Foreskin keratinocyte (primary cell): ENCODE measurements at places on chromosomes 1 and 21. TPM values are rescaled to one million over a fixed set of nuclear protein-coding genes. Genes with fewer than 3 reads are reported as not detected.

Gene SMCP
- total RNA-seq, result not detected in 2 replicates

Gene VWA1
- total RNA-seq, result 15.0 and 17.5 TPM in 2 replicates

Gene OR2T33
- total RNA-seq, result not detected in 2 replicates

Gene SPRR5
- 0.24 and 0.32 TPM in 2 replicates for total RNA-seq

Gene TMIGD3
- not detected in 2 replicates for total RNA-seq

Gene CACNA1E
- total RNA-seq, result not detected in 2 replicates

Gene EXTL2
- total RNA-seq, result 13.5 and 15.9 TPM in 2 replicates

Gene MX2
- total RNA-seq, result 16.7 and 43.2 TPM in 2 replicates

Gene KTI12
- total RNA-seq, result 11.9 and 12.0 TPM in 2 replicates

Gene ALPL
- 1.2 TPM in 1 of 2 replicates, not detected in the other for total RNA-seq

Gene CLEC20A
- not detected in 2 replicates for total RNA-seq

Gene OR14K1
- total RNA-seq, result not detected in 2 replicates

Gene UBE2U
- not detected in 2 replicates for total RNA-seq

Gene KRTAP10-1
- total RNA-seq, result not detected in 2 replicates

Gene ALX3
- not detected in 2 replicates for total RNA-seq

Gene ZNF691
- total RNA-seq, result 5.9 and 6.3 TPM in 2 replicates

Gene FNDC10
- total RNA-seq, result 7.1 and 7.2 TPM in 2 replicates

Gene SPOCD1
- 3.2 and 4.8 TPM in 2 replicates for total RNA-seq

Gene KRTAP6-3
- total RNA-seq, result not detected in 2 replicates

Gene SPATA17
- total RNA-seq, result 0.37 and 0.78 TPM in 2 replicates

Gene CD5L
- total RNA-seq, result not detected in 2 replicates

Gene HMGCS2
- total RNA-seq, result not detected in 2 replicates

Gene HIVEP3
- total RNA-seq, result 0.71 and 0.78 TPM in 2 replicates

Gene FMO2
- total RNA-seq, result not detected in 2 replicates
